ENCODE measurements at places on chromosomes 7 and 10.

DNA sequence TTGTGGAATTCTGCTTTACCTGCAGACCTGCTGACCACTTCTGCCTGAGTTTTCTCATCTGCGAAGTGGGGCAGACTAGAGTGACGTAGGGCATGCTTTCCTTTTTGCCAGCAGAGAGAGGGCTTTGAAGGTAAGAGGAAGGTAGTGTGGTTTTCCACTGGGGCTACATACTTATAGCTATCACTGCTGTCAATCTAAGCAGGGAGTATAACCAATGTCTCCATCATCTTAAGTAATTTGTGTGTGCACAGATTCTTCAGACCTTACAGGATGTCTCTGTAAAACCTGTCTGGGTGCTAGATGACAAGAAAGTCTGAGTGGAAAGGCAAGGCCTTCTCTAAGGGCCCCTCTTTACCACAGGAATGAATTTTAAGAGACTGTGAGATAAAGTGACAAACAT is 106.8 kb downstream of the RBM20 start:
- no peak for DNase-seq

DNA sequence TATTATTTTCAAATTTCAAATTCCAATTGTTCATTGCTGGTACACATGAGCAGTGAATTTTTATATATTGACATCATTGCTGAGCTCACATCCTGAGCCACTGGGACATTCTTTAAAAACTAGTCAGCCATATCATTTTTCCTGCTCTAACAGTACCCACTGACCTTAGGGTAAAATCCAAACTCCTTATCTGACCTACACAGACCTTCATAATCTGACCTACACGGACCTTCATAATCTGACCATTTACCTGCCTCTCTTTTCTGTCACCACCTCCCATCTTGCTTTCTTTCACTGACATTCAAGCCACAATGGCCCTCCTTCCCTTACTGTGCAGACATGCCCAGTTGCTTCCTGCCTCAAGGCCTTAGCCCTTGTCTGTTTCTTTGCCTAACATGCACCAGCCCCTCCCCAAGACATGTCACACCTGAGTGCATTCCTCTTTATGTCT is 16.1 kb upstream of the CUZD1 start:
- DNase-seq = no peak

GRCh38 chr7:73615886-73616285 is 8.4 kb downstream of the MLXIPL start:
- DNase-seq = no peak

DNA sequence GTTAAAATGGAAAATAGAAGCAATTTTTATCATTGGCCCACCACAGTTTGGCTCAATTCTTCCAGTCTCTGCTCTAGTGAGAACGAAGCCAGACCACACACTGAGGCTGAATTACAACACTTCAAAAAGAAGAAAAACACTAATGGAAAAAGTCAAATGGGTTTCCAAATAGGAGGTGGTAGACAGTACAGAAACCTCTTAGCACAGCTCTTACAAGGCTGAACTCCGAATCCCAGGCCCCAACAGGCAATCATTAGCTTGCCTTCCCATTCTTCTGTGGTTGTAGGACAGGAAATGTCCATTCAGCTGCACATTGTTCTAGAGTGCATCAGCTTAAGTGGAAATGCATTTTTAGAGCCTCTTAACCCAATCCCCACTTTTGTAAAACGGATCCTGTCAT is 115.1 kb upstream of the MEOX2 start:
- no peak for DNase-seq

DNA sequence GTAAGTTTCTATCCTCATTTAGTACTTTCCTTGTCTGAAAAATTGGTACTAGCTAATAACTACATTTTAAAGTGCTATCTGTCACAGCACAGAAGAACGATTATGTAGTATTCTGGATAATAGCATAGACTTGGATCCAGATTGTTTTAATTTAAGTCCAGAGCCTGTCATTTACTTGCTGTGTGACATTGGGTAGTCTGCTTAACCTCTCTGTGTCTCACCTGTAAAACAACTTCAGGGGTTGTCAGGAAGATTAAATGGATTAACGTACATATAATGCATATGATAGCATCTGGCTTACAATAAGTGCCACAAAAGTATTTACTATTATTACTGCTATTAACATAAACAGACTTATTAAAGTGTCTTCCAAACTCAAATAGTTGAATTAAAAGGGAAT is 1221.4 kb downstream of the GATA3 start:
- DNase-seq = no peak

DNA sequence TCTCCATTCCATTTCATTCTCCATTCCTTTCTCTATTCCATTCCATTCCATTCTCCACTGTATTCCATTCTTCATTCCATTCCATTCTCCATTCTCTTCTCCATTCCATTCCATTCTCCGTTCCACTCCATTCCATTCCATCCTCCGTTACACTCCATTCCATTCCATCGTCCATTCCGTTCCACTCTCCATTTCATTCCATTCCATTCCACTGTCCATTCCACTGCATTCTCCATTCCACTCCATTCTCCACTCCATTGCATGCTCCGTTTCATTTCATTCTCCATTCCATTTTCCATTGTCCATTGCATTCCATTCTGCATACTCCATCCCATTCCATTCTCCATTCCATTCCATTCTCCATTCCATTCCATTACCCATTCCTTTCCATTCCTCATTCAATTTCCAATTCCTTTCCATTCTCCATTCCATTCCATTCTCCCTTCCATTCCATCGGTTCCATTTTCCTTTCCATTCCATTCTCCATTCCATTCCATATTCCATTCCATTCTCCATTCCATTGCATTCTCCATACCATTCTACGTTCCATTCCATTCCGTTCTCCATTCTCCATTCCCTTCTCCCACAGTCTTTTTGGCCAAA is 78.3 kb downstream of the NSUN6 start:
- no peak for DNase-seq

DNA sequence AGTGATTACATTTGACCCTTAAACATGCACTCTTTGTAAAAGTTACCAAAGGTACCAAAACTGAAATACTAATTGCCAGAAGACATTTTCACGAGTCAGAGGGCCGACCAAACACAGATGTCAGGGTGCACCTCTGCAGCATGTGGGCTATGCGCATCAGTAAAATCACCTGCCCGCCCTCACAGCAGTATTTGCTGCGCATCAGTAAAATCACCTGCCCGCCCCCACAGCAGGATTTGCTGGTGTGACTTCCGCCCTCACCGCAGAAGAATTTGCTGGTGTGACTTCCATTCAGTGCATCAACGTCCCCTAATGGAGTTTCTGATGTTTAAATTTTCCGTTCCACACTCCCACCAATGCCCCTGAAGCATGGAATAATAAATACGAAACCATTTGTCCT is 202.9 kb downstream of the PTPRN2 start:
- DNase-seq = no peak

- no peak for DNase-seq
Observed at GRCh38 chr10:79098596-79099015, 29.8 kb downstream of the ZMIZ1 start.

DNA sequence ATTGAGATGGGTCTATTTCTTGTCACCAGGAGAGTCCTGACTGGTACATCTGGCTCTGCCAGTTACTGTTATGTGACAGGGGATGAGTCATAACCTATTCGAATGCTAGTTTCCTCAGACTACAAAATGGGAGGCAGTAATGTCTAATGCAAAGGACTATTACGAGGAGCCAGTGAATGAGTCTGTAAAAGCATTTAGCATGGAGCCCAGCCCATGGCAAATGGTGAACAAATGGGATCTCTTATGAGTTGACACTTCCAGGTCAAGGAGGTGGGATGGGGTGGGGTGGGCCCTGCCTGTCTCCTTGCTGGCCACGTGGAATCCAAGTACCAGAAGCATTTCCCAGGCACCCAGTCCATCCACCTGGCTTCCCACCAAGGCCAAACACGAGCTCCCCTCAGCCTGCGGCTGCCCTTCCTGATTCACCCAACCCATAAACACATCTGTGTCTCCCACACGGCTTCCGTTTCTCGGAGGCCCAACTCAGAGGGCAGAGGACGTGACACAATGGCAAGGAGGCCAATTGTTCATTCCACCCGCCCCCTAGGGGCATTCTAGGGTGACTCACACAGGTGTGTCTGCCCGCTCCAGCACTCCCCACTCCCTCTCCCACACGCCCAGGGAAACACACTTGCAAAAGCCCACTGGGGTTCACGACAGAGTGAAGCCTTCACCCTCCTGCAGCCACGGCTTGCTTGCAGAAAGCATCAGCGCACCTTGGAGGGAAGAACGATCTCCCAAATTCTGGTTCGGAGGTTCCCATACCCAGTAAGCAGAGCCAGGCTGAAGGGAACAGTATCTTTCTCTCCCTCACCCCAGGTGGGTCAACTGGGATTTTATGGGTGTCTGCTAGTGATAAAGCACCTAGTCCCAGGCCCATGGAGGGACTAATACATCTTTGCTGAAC is 109.8 kb downstream of the SH3PXD2A start:
- peak; percentile 16 for DNase-seq

GRCh38 chr7:158165711-158166110 is 421.9 kb downstream of the PTPRN2 start:
- no peak for DNase-seq

- DNase-seq = no peak
Observed at GRCh38 chr10:13969118-13969791, 361.5 kb downstream of the FRMD4A start.

GRCh38 chr7:32506266-32507054 is 11.2 kb downstream of the AVL9 start:
- DNase-seq = no peak

GRCh38 chr10:11286261-11286852 is 268.7 kb downstream of the CELF2 start:
- DNase-seq = no peak
